ENCODE measurements at places on chromosomes 16 and 17. TPM values are rescaled to one million over a fixed set of nuclear protein-coding genes. Genes with fewer than 3 reads are reported as not detected.

WFIKKN1 gene
- total RNA-seq: 0.32 TPM

ENPP7 gene
- total RNA-seq: not detected

PIGQ gene
- 45.5 TPM for total RNA-seq

BAHCC1 gene
- 2.2 TPM for total RNA-seq

RHBDF1 gene
- total RNA-seq: 20.5 TPM

PRSS27 gene
- total RNA-seq: 2.1 TPM

FGF11 gene
- 20.2 TPM for total RNA-seq

WNT3 gene
- 2.1 TPM for total RNA-seq

TBC1D3G gene
- total RNA-seq: not detected

PRKCB gene
- not detected for total RNA-seq

TMEM114 gene
- total RNA-seq: not detected

STH gene
- total RNA-seq: not detected

OR2C1 gene
- total RNA-seq: not detected

LPO gene
- not detected for total RNA-seq

LONP2 gene
- total RNA-seq: 61.2 TPM

SPHK1 gene
- 240 TPM for total RNA-seq

ZNF750 gene
- total RNA-seq: 0.99 TPM

PLA2G10 gene
- not detected for total RNA-seq

HIGD1B gene
- not detected for total RNA-seq
